ENCODE measurements at places on chromosomes 7 and 10. TPM values are rescaled to one million over a fixed set of nuclear protein-coding genes. Genes with fewer than 3 reads are reported as not detected.

The WAPL gene
- total RNA-seq, result 36.4 TPM

The GHRHR gene
- total RNA-seq, result 2.4 TPM

The MSMB gene
- total RNA-seq, result not detected

The TAS2R3 gene
- 10.6 TPM for total RNA-seq

The WEE2 gene
- total RNA-seq, result 1.9 TPM

The NPS gene
- total RNA-seq, result not detected

The TMEM236 gene
- 1.2 TPM for total RNA-seq

The CACNB2 gene
- total RNA-seq, result 16.1 TPM

The RALA gene
- total RNA-seq, result 7.5 TPM

The C10orf67 gene
- 7.7 TPM for total RNA-seq

The STEAP4 gene
- total RNA-seq, result 9.4 TPM

The ALOX5 gene
- total RNA-seq, result 19.3 TPM

The EFCAB10 gene
- total RNA-seq, result 0.48 TPM

The MKX gene
- total RNA-seq, result 10.1 TPM

The COL13A1 gene
- 18.3 TPM for total RNA-seq

The NKX1-2 gene
- total RNA-seq, result not detected

DNA sequence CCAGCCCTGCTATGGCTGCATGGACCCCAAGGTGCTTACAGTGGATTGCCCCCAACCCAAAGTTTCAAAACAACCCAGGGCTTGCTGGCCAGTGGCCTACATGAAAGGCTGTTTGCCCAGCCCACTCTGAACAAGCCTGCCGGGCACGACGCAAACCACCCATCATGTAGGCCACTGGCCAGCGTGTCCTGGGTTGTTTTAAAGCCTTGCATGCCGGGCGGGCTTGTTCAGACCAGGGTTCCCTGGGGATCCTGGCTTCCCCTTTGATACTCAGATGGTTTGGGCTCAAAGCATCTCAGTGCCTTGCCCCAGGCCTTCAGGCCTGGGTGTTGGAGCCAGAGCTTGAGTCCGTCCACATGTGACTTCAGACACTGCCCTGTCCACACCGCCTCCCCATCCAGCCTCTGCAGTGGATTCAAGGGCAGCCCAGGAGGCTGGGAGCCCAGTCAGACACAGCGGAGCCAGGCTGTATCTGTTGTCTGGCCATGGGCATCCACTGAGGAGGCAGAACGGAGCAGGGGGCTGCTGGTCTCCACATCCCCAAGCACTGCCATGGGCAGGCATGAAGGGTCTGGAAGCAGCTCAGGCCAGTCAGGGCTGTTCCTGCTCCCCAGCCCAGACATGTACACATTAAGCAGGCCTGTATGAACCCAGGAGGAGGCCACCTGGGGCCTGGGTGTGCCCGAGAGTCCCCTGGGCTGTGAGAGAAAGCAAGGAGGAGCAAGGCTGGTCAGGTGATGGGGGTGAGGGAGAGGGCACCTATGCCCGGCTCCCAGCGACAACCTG is 4.0 kb upstream of the ADIRF start:
- DNase-seq, result no peak

- no peak for DNase-seq
Observed at GRCh38 chr7:41257660-41258059, 445.2 kb downstream of the INHBA start.

GRCh38 chr10:131193923-131194322 is 117.6 kb downstream of the TCERG1L start:
- no peak for DNase-seq

- no peak for DNase-seq
Observed at GRCh38 chr7:36781011-36781738, 56.9 kb upstream of the AOAH start.

- DNase-seq, result no peak
Observed at GRCh38 chr7:117800841-117801240, 72.4 kb downstream of the CTTNBP2 start.

DNA sequence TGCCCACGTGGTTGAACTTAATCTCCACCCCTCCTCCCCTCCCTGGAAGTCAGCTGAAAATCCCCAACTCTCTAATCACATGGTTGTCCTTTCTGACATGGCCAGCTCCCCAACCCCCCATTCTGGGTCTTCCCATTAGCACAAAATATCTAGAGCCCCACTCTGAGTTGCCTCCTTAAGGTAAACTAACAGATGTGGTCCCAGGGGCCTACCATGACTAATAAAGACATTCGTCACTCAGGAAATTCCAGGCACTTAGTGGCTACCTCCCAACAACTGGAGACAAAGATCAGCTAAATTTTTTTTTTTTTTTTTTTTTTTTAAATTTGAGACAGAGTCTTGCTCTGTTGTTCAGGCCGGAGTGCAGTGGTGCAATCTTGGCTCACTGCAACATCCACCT is 21.1 kb downstream of the CCDC126 start:
- DNase-seq, result no peak

DNA sequence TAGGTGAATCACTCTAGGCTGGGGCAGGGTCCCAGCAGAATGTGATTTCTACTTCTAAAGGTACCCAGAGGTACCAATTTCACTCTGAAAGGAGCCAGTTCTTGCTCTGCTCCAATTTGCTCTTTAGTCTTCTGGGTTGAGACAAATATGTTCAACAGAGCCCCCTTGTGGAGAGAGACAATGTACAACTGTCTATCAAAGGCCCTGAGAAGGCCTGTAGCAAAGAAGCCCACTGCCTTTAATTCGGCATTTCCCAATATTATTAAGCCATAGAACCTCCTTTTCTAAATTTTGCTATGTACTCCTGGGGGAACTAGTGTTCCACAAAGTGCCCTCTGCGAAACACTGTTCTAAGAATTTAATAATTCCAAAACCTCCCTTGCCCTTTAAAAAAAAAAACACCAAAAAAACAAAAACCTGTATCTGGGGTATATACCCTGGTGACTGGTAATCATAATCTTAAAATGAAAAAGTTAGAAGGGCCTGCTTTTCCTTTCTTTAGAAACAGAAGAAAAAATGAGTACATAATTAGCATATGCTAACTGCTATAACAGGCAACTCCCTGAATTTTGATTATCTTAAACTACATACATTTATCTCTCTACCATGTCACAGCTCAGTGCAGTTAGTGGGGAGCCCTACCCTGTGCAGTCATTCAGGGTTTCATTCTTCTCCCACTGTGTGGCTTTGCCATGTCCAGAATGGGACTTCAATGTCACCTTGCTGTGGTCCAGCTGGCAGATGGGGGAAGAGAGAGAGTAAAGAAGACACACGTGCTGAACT is 160.9 kb upstream of the BMPER start:
- DNase-seq, result no peak

- DNase-seq, result peak; percentile 65
Observed at GRCh38 chr7:23298141-23298881, 828 bp upstream of the MALSU1 start.

DNA sequence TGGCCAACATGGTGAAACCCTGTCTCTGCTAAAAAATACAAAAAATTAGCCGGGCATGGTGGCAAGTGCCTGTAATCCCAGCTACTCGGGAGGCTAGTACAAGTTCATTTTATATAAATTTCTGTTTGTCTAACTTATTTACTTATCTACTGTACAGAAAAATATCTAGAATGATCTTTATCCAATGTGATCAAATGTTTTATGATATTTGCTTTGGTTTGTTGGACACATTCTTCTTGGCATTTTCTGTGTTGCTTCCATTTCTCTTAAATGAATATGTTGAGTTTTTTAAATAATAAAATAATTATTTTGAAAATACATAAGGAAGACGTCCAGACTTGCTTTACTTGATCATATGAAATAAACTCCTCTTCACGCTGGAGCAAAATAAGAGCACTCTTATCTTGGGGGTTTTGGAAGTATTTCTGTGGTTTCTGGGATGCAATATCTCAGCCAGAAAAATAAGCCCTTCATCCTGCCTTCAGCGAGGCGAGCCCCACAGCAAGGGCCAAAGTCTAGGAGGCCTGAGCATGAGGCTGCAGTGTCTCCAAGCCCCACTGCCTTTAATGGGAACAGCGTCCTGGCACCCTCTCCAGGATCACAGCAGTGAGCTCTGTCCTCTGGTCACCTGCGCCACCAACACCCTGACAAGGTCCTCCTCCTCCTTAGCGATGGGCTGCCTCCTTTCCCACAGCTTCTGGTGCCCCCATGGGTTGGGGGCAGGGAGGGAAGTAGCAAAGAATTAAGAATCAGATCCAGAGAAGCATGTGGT is 480.2 kb downstream of the KCNMA1 start:
- DNase-seq, result peak; percentile 95

- DNase-seq, result no peak
Observed at GRCh38 chr10:32650246-32650655, 204.3 kb downstream of the CCDC7 start.

DNA sequence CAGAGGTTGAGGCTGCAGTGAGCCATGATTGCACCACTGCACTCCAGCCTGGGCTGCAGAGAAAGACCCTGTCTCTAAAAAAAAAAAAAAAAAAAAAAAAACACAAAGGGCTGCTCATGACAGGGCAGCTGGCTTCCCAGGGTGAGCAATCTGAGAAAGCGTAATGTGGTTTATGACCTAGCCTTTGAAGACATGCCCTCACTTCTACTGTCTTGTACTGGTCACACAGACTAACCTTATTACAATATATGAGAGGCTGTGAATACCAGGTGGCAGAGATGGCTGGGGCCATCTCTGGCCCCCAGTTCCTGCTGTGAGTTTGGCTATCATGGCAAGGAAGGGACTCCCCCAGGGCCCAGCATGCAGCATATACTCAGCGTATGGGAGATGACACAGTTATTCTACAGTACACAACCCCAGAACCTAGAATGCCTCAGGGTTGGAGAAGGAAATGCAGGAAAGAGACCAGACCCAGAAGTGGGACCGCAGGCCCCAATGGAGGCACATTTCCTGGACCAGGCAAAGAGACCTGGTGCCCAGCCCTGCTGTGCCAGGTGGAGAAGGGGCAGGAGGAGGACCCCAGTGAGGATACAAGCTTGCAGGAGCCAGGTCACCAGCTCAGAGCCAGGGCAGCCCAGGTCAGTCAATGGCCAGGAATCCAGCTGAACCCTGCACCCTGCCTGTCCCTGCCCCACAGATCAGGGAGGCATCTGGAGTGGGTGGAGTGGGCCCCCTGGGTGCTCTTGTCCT is 26.3 kb downstream of the NPTX2 start:
- DNase-seq, result no peak

GRCh38 chr7:65960351-65961074 is 21.5 kb downstream of the GUSB start:
- no peak for DNase-seq

DNA sequence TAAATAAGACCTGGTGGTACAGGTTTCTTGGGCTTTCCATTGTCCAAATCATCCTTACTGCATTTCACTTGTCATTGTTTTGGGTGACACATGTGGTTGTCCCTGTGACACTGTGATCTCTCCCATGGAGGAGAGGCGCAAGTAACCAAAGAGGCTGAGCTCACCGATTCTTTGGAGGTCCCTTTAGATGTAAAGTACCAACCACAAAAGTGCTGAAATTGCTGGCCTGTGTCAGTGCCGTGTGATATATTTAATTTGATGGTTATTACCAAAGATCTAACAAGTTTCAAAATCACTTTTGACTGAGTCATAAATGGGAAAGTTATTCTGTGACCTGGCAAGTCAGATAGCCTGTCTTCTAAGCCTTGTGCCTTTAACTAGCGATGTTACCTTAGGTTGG is 19.4 kb downstream of the MCM10 start:
- DNase-seq, result no peak

DNA sequence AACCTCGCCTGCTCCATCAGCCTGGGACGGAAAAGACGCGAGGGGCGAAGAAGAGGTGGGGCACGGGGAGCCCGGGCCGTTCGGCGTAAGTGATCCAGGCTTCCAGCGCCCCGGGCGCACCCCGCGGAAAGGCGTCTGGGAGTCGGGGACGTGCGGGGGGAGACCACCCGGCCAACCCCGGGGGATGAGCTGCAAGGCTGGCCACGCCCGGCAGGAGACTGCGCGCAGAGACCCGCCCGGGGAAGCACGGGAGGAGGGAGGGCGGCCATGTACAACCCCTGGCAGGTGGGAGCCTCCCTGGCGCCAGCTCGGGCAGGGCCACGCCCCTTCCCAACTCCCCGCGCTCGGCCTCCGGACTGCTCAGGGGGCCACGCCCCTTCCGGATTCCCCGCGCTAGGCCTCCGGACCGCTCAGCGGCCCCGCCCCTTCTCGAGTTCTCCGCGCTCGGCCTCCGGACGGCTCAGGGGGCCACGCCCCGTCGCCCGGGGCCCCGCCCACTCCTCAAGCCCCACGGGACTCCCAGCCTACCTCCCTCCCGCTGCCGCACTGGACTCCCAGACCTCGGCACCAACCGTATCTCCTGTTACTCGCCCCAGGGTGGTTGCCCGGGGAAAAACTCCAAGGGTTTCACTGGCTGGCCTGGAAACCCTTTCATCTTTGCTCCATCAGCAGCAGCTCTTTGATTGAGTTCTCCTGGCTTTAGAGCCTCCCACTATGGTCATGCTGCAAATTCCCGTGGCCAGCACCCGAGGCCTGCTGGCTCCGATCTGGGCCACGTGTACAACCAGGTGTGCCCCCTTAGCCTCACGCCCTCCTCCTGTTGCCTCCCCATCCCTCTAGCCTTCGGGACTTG is 284.4 kb downstream of the ZEB1 start:
- peak; percentile 97 for DNase-seq

DNA sequence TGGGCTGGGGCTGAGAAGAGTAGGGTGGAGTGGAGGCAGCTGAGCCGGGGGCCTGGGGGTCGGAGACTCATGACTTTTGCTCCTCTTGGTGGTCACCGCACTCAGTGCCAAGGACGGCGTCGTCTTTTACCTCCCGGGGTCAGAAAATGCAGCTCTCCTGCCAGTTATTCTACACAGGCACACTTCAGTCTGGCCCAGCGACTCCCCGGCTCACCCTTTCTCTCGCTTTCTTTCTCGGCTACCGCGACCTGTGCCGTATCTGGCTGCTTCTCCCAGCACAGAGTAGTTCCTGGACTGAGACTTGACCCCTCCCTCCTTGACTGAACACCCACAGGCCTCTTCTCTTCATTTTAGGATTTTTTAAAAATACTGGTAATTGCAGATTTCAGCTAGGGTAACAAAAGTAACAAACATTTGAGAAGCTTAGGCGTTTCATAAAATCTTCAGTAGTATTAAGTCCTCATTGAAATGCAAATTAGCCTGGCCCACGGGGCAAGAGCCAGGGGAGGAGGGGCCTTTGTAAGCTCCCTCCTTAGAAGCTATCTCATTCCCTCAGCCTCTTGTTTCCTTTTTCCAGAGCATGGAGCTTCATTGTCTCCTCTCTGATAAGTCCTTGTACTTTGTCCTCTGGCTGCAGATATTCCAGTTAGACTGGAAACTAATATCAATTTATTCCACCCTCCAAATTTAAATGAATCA is 1.1 kb upstream of the PRLHR start:
- no peak for DNase-seq

All from umbilical cord (tissue), 2 donors.